Activated naive CD4-positive, alpha-beta T cell treated with anti-CD3 and anti-CD28 coated beads, Interleukin-2, amount 50 U/mL, for 16 hours (primary cell): ENCODE measurements at places on chromosomes 12 and 14.

DNA sequence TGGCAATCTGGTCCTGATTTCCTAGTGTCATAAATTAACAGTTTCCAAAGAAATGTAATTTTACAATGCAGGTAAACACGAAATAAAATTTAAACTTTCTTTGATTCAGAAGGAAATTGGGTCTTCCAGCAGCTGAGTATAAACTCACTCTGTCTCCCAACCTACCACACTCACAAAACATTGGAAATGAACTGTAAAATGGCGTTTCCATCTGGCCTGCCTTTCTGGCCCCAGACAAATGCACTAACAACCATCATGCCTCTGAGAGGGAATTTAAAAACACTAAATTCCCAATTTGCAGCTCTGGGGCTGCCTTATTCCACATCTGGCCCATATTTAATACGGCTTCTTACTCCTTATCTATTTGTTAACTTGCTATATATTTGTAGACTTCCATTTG lies 19.3 kb downstream of the ATP2B1 start:
- no peak for DNase-seq

DNA sequence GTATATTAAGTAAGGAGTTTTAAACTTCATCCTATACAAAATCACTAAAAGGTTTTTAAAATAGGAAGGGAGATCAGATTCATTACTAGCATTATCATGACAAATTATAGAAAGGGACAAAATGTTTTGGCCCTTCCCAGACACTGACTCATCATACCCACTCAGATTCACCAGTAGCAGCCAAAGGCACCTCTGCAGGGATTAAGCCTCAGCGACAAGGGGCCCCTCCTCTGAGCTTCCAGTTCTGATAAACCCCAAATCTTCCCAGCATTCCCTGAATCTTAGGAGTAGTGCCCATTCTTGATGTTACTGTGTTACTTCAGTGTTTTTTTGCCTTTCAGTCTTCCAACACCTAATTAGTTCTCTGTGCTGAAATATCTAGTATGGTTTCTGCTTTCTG lies 14.5 kb downstream of the KRAS start:
- DNase-seq, result no peak

- DNase-seq, result peak; percentile 4
Measured at GRCh38 chr12:34398706-34399630, 376.7 kb downstream of the ALG10 start.

GRCh38 chr14:51484485-51484884 lies 167.2 kb upstream of the FRMD6 start:
- no peak for DNase-seq

DNA sequence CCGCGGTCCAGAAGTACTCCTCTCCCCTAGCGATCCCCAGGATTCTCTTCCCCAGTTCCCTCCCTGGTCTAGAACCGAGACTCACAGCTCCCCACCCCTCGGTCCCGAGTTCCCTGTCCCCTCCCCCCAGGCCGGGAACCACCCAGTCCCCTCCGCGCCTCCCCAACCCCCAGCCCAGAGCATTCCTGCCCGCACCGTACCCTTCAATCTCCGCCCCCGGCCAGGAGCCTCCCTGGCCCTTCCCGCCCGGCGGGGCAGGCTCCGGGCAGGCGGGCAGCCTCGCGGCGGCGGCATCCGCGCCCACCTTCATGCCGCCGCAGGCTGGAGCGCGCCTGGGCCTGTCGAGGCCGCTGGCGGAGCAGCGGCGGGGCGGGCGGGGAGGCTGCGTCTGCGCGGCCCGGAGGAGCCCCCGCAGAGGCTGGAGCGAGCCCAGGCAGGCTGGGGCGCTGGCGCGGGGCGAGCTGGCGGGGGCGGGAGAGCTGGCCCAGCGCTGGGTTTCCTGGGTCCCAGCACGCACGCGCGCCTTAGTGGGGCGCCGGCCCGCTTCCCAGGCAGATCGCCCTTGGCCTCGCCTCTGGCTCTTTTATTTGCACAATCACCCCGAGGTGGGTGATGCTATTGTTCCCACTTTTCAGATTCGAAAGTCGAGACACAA lies 22.2 kb upstream of the GPR132 start:
- no peak for DNase-seq

DNA sequence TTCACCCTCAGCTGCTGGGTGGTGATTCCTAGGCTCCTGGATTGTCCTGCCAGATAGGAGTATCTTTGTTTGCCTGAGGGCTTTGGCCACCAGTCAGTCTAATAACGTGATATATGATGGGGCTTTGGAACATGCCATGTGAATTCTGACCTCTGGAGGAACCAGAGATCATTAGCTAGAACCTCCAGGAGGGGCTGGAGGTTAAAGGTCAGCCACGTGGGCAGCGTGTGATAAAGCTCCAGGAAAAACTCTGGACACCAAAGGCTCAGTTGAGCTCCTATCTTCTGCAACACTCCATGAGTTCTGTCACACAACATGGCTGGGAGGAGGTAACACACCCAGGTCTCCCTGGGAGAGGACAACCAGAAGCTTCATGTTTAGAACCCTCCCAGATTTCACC lies 251.1 kb downstream of the DAD1 start:
- no peak for DNase-seq

DNA sequence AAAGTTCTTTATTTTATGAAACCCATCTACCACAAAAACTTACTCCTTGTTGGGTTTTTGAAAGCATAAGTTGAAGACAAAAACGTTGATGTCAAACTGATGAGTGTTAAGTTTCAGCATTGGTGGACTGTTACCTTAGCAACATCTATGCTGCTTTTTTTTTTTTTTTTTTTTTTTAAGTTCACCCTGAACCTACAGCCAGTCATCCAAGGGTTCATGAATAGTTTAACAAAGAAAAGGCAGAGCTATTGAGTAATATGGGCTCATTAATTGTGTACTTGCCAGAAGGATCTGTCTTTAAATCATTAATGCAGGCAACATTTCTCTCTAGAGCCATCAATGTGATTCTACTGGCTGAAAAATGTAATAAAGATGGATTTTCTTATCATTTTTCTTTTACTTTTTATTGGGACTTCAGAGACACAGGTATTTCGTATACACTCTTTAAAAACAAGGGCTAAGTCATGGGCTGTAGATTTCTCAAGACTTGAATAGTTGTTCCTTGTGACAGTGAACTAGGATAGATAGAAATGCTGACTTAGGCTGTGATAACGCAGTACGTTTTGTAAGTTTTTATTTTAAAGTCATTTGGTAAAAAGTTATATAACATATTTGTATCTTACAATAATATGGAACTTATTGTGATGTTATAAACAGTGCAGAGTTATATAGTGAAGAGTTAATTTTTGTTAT lies at the start of gene PTPRQ:
TSS of gene PTPRQ (plus strand) at position 262 of the 693 bp plus-strand sequence. CDS start at position 373, 111 bp downstream.
- no peak for DNase-seq

- DNase-seq, result no peak
Measured at GRCh38 chr12:121805171-121806008, 1.6 kb downstream of the SETD1B start.

DNA sequence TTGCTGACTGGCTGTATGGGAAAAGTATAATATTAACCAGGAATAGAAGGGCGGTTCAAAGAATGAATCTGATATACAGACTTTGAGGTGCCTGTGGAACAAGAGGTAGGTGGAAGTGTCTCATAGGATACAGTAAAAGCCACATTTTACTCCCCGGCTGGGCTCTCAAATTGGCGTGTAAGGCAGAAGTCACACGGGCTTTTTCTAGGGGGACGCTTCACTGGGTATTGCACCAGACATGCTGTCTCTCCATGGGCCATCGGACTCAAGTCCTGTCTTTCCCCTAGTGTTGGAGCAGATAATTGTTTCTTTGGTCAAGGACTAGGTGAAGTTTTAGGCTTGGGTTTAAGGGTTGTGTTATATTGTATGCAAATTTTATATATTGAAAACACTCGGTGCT lies 9.1 kb downstream of the TMCC3 start:
- DNase-seq, result no peak

DNA sequence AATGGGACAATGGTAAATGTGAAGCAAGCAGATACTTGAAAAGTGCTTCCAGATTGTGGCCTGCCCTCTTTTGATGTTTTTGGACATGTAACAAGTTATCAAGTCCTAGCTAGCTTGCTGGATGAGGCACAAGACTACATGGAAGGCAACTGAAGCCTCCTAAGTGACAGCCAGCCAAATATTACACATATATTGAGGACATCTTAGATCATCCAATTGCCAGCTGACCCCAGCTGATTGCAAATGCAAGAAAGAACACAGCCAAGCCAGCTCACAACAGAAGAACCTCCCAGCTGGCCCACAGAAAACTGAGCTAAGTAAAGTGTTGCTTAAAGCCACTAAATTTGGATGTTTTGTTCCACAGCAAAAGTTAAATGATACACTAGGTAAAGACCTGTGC lies 156.9 kb downstream of the SRGAP1 start:
- DNase-seq, result no peak

DNA sequence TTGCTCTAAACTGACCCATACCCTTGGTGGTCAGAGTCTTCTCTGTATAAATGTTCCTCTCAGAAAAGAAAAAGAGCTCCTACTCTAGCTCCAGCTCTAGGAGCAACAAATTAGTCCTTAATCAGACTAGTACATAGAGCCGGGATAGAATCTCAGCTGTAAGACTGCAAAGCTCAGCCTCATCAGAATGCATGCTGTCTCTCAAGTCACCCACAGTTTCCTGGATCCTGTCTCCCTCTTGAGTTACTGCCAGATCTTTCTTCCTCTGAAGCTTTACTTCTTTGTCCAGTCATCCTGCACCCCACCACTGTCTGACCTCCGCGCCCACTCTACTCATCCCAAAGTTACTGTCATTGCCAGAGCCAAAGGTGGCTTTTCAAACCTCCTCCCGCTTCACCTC lies 139.3 kb upstream of the PRMT8 start:
- DNase-seq, result no peak

DNA sequence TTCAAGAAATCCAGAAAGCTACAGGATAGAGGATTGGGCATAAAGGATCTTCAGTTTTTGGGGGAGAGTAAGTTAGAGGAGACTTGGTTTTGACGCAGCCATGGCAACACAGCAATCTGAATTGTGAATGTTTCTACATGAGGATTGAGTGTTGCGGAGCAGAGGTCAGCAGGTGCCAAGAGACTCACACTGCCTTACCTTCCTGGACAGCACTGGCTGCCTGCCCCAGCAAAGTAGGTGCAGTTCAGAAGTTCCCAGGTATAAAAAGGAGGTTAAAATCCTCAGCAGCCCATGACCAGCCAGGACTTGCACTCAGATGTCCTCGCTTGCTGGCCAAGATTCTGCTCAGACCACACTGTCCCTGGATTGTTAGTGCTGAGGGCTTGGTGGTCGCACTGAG lies 371.1 kb downstream of the DPF3 start:
- DNase-seq, result no peak

DNA sequence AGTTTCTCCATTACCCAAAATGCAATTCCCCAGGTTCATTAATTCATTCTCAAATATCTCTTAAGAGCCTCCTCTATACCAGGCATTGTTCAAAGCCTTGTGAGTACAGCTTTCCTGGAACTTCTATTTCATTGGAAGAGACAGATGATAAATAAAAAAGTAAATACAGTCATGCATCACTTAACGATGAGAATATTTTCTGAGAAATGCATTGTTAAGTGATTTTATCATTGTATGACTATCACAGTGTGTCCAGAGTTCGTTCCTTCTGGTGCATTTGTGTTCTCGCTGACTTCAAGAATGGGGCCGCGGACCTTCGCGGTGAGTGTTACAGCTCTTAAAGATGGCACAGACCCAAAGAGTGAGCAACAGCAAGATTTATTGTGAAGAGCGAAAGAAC lies 66.0 kb downstream of the ANO4 start:
- no peak for DNase-seq

- DNase-seq, result no peak
Measured at GRCh38 chr12:39958377-39958776, 147.5 kb downstream of the SLC2A13 start.

DNA sequence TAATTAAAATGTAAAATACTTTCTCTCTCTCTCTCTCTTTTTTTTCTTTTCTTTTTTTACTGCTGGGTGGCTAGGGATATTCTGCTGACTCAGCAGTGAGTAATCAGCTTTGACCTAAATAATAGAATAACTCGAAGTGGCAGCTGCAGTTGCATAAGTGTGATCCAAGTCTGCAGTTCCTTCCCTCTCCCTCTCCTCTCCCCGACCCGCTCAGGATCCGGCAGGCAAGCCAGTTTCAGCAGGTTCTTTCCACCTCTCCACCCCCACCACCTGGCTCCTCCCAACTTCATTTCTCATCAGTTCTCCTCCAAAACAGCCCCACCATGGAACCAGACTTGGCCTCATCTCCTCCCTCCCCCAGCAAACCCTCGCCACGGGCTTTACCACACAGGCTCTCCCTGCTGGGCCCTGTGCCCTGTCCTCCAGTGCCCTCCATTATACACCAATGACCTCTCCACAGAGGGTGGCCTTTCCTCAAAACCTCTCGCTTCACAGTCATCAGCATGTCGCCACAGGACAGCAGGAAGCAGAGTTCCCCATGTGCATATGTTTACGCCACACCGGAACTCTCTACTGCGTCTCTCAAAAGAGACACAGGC lies 22.4 kb downstream of the SLC7A8 start:
- no peak for DNase-seq

DNA sequence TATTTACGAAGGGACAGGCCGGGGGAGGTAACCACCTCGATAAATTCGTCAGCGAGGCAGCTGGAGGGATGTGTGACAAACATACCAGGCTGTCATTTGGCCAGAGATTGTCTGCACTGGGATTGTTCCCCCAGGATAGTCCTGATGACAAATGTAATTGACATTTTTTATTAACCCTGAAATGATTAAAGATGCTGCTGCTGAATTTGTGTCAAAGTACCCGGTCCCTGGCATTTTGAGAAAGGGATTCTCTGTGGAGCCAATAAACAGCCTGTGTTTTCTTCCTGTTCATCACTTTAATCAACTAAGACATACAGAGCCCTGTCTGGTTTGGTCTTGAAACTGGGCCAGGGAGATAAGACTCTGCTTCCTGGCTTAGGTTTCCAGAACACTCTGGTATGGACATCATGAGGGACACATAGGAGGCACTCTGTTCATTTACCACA lies 117.6 kb downstream of the SLC25A47 start:
- DNase-seq, result no peak

GRCh38 chr12:99558109-99558508 lies 89.4 kb upstream of the GARIN6 start:
- no peak for DNase-seq

DNA sequence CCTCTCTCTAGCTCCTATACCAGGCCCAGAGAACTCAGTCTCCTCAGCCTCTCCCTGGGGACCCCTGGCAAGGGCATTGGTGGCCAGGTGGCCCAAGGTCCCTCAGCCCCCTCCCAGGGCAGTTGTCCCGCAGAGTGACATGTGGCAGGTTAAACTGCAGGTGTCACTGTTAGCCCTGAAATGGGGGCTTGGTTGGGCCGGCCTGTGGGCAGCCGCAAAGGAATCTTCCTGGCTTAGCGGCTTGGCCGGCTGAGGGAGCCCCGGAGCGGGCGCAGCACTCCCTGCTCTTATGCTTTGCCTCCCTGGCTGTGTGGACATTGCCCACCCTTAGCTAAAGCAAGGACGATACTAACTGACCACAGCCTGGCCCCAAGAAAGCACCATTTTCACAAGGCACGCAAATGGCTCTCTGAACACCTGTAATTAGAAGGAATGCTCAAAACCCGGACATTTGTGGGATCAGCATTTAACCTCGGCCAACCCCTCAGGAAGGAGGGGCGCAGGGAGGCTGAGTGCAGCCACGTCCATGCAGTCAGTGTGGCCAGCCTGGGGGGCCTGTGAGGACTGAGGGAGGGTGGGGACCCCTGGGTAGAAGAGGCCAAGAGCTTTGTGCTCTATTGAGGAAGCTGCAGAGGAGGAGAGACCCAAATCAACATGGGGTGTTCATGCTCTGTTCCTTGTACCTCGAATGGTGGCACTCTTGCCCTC lies 82.2 kb downstream of the PAPOLA start:
- DNase-seq, result peak; percentile 18

- no peak for DNase-seq
Measured at GRCh38 chr12:48545833-48546469, 20.5 kb downstream of the OR8S1 start.
